Urinary bladder (tissue), 4 donors: ENCODE measurements at places on chromosomes 7 and 10. TPM values are rescaled to one million over a fixed set of nuclear protein-coding genes. Genes with fewer than 3 reads are reported as not detected.

The OR6V1 gene
- total RNA-seq, result not detected

The NOLC1 gene
- 23.6 TPM for total RNA-seq

The VENTX gene
- total RNA-seq, result not detected

The ADAM22 gene
- 32.5 TPM for total RNA-seq

The NPFFR1 gene
- total RNA-seq, result 0.05 TPM

The HOXA6 gene
- total RNA-seq, result 8.4 TPM

The AGR3 gene
- total RNA-seq, result 16.8 TPM

The SPDYE2B gene
- not detected for total RNA-seq

The SNX10 gene
- total RNA-seq, result 7.1 TPM

The FAM180A gene
- total RNA-seq, result 0.63 TPM

The RAB19 gene
- 1.7 TPM for total RNA-seq
